Fibroblast of lung (primary cell): ENCODE measurements at places on chromosomes 11 and 22.

GRCh38 chr22:44838316-44839016 is 86.1 kb downstream of the ARHGAP8 start:
- no peak for DNase-seq

DNA sequence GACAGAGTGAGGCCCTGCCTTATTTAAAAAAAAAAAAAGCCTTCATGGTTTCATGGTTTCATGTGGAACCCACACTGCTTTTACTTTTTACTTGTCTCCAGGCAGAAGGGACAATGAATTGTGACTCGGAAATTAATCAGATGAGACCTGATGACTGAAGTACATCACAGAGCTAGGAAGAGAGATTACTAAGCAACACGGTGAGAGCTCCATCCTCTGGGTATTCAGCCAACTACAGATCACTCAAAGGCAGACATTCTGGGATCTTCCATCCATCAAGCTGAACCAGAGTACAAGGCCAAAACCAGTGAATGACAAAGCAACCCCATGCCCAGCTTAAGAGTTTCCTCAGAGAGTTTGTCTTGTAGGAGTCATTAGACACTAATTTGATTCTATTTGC is 433.2 kb downstream of the SOX6 start:
- DNase-seq: no peak

DNA sequence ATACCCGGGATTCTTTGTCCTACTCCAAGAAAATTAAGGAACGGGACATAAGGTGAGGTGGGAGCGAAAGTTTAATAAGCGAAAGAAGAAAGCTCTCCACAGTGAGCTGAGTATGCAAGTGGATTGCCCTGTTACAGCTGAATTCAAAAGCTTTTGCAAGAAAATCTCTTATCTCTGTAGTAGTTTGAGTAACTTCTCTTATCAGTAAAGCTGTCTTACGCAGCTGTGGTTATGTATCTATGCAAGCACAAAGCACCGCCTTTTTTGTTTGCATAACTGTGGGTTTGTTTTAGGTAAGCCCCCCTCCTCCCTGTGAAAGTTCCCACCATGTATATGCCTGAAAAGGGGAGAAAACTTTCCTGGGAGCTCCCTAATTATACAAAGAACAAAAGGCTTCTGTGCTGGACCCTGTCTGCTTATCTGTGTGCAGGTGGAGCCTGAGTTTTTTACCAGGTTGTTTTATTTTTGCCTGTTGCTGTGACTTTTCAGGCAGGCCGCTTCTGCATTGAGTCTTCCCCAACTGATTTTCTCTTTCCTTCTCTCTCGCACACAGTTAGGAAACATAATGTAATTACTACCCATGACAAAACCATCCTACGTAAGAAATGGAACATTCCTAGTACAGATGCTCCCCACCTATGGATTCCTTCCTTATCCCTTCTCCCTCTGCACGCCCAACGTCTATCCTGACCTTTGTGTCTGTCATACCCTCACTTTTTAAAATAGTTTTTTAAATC is 837 bp upstream of the PLAAT5 start:
- DNase-seq: peak; percentile 58

DNA sequence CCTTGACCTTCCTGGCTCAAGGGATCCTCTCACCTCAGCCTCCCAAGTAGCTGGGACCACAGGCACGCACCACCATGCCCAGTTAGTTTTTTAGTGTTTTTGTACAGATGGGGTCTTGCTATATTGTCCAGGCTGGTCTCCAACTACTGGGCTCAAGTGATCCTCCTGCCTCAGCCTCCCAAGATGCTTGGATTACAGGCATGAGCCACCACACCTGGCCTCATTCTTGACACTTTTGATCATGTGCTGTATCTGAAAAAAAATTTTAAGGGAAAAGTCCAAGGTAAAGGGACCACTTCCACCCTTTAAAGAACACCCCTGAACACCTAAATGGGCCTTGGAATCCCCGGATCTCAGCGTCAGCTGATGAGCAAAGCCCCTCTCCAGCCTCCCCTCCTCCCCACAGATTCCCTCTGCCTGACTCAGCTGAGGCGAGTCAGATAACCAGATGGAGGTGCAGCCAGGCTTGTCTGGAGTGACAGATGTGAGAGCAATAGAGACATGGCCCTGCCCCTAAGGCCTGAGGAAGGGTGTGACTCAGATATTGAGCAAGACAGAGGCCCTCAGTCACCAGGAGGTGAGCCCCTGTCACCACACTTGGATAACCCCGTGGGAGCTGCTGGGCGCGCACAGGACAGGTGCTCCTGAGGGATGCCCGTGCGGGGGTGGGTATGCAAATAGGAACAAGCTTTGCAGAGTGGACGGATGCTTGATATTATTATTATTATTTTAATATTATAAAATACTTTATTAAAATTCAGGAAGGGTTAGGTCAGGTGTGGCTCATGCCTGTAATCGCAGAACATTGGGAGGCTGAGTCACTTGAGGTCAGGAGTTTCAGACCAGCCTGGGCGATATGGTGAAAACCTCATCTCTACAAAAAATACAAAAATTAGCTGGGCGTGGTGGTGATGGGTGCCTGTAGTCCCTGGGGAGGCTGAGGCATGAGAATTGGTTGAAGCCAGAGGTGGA is 5.0 kb upstream of the CCDC88B start:
- DNase-seq: peak; percentile 82

DNA sequence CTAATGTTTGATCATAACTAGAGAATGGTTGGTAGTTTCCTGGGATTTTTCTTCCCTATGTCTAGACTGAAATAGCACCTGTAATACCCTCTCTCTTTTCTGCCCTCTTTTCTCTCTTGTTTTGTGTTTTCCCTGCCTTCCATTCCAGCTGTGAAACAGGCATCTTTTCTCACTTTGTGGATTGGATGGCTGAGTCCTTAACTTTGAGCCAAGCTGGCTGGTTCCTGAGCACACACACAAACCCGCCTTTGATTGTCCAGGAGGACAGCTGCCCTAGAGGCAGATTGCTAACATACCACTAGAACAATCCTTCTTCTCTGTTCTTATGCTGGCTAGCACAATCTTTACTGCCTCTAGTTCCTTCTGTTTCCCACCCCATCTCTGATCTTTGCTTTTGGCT is 17.7 kb downstream of the CTNND1 start:
- DNase-seq: peak; percentile 78

GRCh38 chr11:62013537-62014476 is 46.4 kb upstream of the FTH1 start:
- no peak for DNase-seq

GRCh38 chr11:57645689-57646085 is 4.0 kb downstream of the YPEL4 start:
- DNase-seq: no peak

GRCh38 chr22:36913427-36914389 is at the start of gene CSF2RB:
Gene CSF2RB (plus strand): TSS chr22:36913628. CDS start chr22:36922208, 8,580 bp downstream.
- no peak for DNase-seq

GRCh38 chr22:30596199-30596598 is 4.5 kb upstream of the PES1 start:
- DNase-seq: no peak

DNA sequence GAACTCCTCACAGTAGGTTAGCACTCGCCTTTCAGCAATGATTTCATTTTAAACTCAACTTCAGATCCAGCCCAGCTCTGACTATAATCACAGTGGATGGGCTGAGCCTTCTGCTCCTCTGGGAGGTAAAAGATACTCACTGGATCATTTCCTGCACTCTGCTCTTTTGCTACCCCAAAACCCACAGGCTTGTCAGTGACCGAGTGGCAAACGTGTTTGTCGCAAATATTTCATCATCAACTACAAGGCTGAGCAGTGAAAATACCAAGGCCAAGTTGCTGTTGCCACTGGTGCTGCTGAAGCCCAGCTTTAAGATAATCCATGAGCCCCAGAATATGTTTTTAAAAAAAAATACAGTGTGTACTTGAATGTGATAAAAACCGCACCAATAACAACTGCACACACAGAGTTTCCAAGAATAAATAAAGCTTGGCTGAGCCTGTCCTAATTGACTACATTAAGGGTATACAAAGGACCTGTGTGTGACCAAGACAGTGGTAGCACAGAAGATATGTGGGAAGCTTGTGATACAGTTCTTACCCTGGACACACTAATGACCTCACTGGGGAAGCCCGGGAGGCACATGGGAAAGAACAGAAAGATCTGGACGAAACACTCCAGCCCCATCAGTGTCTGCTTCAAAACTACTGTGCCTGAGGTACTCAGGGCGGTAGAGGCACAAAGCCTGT is 41.3 kb downstream of the ABTB2 start:
- DNase-seq: no peak

- DNase-seq: no peak
Measured at GRCh38 chr11:69726481-69726880, 22.7 kb upstream of the FGF19 start.

- no peak for DNase-seq
Measured at GRCh38 chr11:82315093-82315492, 418.6 kb downstream of the FAM181B start.

DNA sequence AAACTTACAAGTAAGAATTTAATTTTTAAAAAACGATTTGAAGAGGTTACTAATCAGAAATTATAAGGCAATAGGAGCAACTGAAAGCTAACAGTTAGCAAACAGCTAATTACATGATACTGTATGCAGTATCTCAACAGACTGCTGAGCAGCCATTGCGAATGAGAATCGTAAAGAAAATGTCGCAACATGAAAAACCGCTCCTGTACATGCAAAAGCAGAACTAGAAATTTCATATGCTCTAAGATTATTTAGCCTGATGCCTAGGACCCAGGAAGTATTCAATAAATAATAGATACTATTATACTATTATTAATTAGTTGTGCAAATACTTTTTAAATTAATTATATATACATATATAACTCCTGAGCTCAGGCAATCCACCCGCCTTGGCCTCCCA is 48.7 kb upstream of the EP300 start:
- no peak for DNase-seq

DNA sequence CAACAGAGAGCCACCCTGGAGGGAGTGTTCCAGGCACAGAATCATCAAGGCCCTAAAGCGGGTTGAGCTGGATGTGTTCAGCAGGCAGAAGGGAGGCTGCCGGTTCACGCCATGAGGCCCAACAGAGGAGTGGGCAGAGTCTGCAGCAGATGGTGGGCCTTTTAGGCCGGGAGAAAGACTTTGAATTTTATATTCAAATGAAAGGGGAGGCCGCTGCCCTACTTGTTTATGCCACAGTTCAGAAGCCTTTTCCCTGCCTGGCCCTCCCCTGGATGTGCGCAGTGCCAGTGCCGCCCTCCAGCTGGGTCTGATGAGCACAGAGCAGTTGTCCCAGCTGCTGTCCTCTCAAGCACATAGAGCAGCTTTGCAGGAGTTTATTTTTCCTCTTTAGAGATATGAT is 46.9 kb upstream of the TTC12 start:
- DNase-seq: no peak

DNA sequence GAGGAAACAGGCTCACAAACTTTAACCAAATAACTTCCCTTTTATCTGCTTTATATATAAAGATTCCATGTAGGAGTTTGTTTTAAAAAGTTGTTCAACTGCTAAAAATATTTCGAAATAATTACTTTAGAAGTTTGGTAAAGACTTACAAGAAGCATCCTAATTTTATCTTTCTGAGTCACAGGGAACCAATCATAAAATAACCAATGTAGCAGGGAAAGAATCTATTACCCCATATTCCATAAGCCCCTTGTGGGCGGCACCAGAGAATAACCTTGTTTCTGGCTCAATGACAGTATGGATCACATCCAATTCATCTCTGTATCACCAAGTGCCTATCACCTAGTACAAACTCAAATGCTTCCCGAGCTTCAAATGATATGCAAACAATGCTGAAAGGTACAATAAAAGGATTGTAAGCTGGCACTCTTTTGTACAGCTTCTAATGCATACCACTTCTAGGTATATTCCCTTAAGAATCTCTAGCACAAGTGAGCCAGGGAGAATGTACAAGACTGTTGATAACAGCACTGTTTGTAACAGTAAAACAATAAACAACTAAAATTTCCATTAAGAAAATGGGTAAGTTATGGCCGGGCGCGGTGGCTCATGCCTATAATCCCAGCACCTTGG is 158.4 kb downstream of the ATG16L2 start:
- peak; percentile 63 for DNase-seq

- no peak for DNase-seq
Measured at GRCh38 chr11:6556139-6556949, 47.1 kb downstream of the RRP8 start.
